Activated naive CD4-positive, alpha-beta T cell treated with anti-CD3 and anti-CD28 coated beads, Interleukin-2, amount 50 U/mL, for 72 hours (primary cell): ENCODE measurements at places on chromosomes 6 and 20. TPM values are rescaled to one million over a fixed set of nuclear protein-coding genes. Genes with fewer than 3 reads are reported as not detected.

TSPO2 gene
- total RNA-seq, result not detected

COL9A3 gene
- total RNA-seq, result not detected

TULP4 gene
- 20.5 TPM for total RNA-seq

TNFRSF6B gene
- not detected for total RNA-seq

VSTM2L gene
- 0.30 TPM for total RNA-seq

FKBP1A gene
- 374 TPM for total RNA-seq

APOM gene
- total RNA-seq, result 2.6 TPM

UFL1 gene
- total RNA-seq, result 32.7 TPM

LGSN gene
- not detected for total RNA-seq

SLC13A3 gene
- not detected for total RNA-seq

RNF5 gene
- 86.2 TPM for total RNA-seq

AMD1 gene
- total RNA-seq, result 78.0 TPM

EPB41L1 gene
- total RNA-seq, result 0.20 TPM

EPHA7 gene
- total RNA-seq, result not detected

PTCHD4 gene
- total RNA-seq, result not detected

ARHGAP40 gene
- not detected for total RNA-seq

ADGRF4 gene
- not detected for total RNA-seq

AIF1 gene
- 43.9 TPM for total RNA-seq

CCN6 gene
- not detected for total RNA-seq

DZANK1 gene
- 2.4 TPM for total RNA-seq

RAD21L1 gene
- 0.25 TPM for total RNA-seq

ISM1 gene
- 0.31 TPM for total RNA-seq

PAX1 gene
- total RNA-seq, result not detected

EDN3 gene
- total RNA-seq, result not detected

GATA5 gene
- not detected for total RNA-seq

C6orf58 gene
- total RNA-seq, result not detected

LPA gene
- not detected for total RNA-seq

TNFRSF21 gene
- total RNA-seq, result 2.0 TPM

ZNF311 gene
- total RNA-seq, result 0.53 TPM

HLA-DOA gene
- total RNA-seq, result 3.2 TPM

FERMT1 gene
- total RNA-seq, result not detected

LCA5 gene
- 0.29 TPM for total RNA-seq

RXRB gene
- 46.6 TPM for total RNA-seq

ARMH2 gene
- 0.31 TPM for total RNA-seq

NINL gene
- 3.2 TPM for total RNA-seq

ADA gene
- total RNA-seq, result 33.4 TPM

GGTLC1 gene
- not detected for total RNA-seq

SIRPD gene
- not detected for total RNA-seq

DLK2 gene
- 3.4 TPM for total RNA-seq

MUC21 gene
- total RNA-seq, result not detected

GHRH gene
- total RNA-seq, result not detected

SUMO4 gene
- total RNA-seq, result 10.0 TPM

NOP56 gene
- 324 TPM for total RNA-seq

SSTR4 gene
- not detected for total RNA-seq
